Stimulated activated CD4-positive, alpha-beta T cell treated with anti-CD3 and anti-CD28 coated beads, Interleukin-2, amount 100 ng/mL, for 48 hours (primary cell): ENCODE measurements at places on chromosomes 12 and 14.
A peak's percentile ranks its signal among the peaks of the same experiment; 100 is the strongest.

DNA sequence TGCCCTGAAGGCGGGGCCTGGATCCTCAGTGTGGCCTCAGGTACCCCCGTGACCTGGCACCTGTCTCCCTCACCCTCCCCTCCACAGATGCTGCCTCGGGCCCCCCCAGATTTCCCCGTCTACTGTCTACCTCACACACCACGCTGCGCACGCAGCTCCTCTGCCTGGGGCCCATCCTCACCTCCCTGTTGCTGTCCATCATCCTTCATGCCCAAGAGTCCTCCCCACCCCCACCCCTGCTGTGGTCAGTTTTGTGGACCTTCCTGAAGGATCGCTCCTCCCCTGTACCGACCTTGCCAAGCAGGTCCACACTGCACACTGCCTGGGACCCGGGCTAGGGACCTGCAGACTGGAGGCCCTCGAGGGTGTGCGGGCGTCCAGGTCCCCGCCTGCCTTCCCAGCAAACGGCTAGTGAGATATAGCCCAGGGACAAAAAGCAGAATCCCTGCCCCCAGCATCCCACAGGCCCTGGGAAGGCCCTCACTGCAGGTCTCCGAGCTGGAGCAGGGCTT, 197.4 kb upstream of the DIO3 start:
- DNase-seq = no peak

- no peak for DNase-seq
These were observed 403.1 kb downstream of the TMEM121 start for GRCh38 chr14:105929327-105930081.

DNA sequence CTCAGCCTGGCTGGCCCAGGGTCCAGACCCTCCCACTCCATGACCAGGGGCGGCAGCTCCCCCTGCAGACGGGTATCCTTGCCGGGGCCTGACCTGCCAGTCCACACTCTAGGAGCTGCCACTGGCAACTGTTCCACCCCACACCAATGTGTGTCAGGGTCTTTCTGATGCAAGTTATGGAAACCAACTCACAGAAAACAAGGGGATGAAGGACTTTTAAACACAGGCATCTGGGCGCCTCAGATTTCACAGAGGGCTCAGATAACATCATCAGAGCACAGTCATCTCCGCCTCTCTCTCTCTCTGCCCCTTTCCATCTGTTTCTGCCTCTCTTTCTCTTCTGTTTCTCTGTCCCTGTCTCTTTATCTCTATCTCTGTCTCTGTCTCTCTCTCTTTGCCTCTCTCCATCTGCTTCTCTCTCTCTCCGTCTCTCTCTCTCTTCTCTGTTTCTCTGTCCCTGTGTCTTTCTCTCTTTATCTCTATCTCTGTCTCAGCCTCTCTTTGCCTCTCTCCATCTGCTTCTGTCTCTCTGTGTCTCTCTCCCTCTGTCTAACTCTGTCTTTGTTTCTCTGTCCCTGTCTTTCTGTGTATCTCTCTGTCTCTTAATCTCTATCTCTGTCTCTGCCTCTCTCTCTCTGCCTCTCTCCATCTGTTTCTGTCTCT, 67.4 kb upstream of the FBRSL1 start:
- no peak for DNase-seq

- DNase-seq = no peak
These were observed 140.4 kb upstream of the FRMD6 start for GRCh38 chr14:51511265-51511664.

GRCh38 chr12:52720365-52720886, 17.1 kb upstream of the KRT77 start:
- DNase-seq = no peak

DNA sequence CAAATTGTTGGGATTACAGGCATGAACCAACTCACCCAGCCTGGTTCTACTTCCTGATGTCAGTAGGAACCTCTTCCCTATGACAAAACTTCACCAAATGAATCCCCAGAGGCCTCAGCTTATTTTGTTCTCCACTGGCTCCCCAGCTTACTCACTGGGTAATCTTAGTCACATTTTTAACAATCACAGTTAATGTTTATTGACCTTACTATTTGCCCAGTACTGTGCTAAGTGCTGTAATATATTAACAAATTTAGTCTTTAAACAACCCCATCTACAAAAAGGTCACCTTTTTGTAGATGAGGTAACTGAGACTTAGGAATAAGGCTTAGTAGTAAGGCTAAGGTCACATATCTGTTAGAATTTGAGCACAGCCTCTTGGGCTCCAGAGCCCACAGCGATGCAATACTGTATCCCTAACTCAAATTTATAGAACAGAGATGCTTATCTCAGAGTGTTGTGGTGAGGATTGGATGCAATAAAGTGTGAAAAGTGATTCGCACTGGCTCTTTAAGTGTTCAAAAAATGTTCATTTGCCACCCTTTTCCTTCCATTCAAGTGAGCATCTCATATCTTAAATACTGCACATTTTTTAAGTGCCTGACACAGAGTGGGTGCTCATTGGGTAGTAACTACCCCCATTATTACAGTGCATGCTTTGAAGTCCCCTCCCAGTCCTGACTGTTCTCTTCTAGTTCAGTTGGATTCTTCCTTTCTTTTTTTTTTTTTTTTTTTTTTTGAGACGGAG, 146.4 kb upstream of the ARHGAP5 start:
- DNase-seq = no peak

DNA sequence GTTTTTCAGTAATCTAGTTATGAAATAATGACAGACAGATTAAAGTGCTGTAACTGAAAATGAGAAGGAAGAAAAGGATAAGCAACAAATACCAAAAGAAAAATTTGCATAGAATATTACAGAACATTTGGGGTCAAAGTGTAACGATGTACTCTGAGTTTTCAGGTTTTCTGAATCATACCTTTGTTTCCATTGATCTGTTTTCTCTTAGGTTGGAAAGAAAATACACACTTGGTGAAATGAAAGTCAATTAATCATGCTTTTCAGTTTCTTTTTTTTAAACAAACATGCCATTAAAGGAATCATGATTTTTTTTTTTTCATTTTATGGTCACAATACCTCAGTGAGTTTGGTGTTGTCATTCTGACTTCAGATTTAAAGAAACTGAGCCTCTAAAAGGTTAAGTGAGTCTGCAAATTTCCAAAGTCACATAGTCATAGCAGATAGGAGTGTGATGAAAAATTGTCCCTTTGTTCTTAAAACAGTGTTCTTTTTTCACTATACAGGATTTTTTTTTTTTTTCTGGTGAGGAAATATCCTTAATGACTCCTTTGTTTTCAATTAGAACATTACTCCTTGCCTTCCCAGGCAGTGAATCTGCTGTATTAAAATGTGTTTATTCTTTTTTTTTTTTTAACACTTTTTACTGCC, 35.9 kb upstream of the PZP start:
- no peak for DNase-seq

DNA sequence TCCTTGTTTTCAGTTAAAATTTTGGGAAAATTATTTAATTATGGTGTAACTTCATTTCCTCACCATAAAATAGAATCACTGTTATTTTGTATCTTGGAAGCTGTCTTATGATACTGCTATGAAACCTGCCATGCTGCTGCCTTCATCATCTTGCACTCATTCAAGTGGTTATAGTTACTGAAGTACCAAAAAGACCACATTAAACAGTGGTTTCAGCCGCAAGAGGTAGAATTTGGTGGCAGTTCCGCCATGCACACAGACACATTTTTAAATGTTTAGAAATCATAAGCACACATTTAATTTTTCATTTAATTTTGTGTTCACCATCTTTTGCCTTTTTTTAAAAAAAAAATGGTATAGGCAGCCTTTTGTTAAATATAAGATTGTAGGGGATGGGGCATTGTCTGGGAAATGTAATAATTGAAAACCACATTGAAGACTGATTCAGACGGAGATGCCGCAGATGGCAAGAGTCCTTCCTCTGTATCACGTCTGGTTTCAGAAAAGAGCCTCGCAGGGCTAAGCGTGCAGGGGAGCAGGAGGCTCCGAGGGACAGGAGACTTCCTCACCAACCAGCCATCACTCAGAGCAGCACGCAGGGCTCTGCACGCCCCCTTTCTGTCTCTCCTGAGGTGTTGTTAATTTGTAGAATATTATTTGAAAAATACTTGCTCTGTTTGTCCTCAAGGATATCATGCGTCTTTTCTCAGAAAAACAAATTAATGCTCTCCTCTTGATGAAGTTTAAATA, 115.2 kb upstream of the PELI2 start:
- DNase-seq = peak; percentile 25

- no peak for DNase-seq
These were observed 51.6 kb downstream of the AEBP2 start for GRCh38 chr12:19490908-19491307.

GRCh38 chr12:52053536-52054209, 2.4 kb downstream of the NR4A1 start:
- DNase-seq = no peak

GRCh38 chr12:129815846-129816245, 88.0 kb downstream of the TMEM132D start:
- no peak for DNase-seq

DNA sequence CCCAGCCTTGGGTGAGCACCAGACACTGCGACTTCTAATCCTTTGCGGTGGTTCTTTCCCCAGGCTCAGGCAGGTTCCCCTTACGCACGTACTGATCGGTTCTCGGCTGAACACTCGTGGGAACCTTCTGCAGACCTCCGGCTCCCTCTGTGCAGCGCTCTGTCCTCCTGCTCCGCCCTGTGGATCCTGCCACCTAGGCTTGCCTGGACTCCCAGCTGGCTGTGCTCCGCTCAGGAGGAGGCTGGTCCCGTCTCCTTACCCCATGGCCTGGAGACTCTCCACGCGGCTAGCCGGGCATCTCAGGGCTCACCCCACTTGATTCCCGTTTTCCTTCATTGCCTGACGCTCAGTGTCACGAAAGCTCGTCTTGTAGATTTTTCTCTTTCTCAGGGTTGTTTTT, 34.7 kb downstream of the TNFAIP2 start:
- DNase-seq = no peak

GRCh38 chr14:67577181-67577808, 22.8 kb downstream of the PIGH start:
- no peak for DNase-seq

DNA sequence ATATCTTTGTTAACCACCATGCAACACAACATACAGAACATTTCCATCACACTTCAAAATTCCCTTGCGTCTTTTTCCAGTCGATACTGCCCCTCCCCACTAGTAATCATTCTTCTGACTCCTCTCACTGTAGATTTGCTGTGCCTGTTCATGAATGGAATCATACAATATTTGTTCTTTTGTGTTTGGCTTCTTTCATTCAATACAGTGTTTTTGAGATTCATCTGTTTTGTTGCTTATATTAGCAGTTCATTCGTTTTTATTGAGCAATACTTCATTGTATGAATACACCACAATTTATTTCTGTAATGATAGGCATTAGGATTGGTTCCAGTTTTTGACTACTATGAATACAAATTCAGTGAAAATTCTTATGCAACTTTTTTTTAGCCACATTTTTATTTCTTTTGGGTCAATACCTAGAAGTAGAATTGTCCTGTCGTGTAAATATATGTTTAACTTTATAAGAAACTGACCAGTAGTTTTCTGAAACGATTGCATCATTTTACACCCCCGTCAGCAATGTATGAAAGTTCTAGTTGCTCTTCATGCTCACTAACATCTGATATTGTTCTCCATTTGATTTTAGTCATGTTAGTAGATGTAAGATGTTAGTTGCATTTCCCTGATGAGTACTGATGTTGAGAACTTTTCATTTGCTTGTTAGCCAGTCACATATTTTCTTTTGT, 127.5 kb downstream of the TGFB3 start:
- DNase-seq = no peak

- DNase-seq = no peak
These were observed 298.9 kb downstream of the ITPR2 start for GRCh38 chr12:26534071-26534470.

DNA sequence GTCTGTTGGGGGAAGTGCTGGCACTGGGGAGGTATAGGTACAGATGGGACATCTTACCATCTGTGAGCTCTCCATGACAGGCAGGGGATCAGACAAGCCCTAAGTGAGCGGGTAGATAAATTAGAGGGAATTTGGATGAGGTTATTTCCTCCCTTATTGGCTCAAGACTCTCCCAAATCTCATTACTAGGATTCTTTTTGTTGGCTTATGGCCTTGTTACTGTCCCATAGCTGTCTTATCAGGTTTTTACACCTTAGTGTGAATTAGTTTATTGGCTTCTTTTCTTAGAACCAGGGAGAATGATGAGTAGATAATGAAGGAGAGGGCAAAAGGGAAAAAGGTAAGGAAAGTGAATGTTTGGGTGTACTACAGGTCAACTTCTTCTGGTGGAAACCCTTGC, 191.1 kb upstream of the PRICKLE1 start:
- no peak for DNase-seq

GRCh38 chr14:30322819-30323218, 236.1 kb upstream of the G2E3 start:
- DNase-seq = no peak

DNA sequence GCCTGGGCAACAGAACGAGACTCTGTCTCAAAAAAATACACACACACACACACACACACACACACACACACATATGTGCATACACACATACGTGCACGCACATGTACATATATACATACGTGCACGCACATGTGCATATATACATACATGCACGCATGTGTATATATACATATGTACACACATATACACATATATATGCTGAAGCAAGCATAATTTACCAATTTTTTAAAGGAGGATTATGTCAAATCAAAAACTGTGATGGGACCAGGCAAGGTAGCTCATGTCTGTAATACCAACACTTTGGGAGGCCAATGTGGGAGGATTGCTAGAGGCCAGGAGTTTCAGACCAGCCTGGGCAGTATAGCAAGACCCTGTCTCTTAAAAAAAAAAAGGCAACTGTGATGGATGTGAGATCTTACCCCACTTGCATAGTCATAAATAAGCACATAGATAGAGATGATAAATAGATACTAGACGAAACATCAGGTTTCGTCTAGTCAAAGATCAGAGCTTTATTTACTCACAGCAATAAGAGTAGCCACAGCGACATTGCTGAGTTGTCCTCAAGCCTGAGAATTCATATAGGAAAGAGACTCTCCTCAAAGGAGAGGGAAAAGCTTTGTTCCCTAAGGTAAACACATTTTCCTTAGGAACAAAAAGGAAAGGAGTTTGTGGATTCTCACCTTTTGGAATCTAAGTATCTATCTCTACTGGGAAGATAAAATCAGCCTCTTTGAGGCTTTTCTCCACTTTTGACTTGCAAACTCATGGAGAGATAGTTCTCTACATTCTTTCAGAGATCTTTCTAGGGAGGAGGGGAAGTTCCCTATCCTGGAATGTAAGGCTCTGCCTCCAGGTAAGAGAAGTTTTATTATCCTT, 74.7 kb upstream of the AMN1 start:
- DNase-seq = no peak

GRCh38 chr12:24852420-24852819, 96.5 kb downstream of the BCAT1 start:
- no peak for DNase-seq
